ENCODE measurements at places on chromosomes 6 and 20.

DNA sequence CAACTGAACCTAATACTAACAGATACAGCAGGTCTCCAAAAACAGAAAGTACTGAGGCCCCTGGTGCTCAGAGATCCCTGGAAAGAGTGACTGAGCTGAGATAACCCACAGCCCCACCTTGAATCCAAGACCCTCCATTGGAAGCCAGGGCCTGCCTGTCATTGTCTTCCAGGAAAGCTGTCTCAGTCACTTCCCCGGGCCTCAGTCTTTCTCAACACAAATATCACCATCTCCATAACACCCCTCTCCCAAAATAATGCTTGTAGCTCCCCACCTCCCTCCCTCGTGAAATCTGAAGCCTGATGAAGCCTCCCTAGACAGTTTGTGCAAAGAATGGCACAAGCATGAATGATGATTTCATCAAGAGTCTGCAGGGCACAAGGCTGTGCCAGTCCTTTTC lies 138.2 kb upstream of the LRFN2 start:
- H3K27me3 ChIP-seq: no peaks in the 10 kb centered on the region
- H3K36me3 ChIP-seq: no peaks in the 10 kb centered on the region
- no peaks in the 10 kb centered on the region for H3K4me1 ChIP-seq

- no peaks in the 10 kb centered on the region for H3K4me1 ChIP-seq
- no peaks in the 10 kb centered on the region for H3K36me3 ChIP-seq
- H3K4me3 ChIP-seq: no peak overlapping the region
Observed at GRCh38 chr6:49918787-49919186, 45.2 kb downstream of the DEFB114 start.

DNA sequence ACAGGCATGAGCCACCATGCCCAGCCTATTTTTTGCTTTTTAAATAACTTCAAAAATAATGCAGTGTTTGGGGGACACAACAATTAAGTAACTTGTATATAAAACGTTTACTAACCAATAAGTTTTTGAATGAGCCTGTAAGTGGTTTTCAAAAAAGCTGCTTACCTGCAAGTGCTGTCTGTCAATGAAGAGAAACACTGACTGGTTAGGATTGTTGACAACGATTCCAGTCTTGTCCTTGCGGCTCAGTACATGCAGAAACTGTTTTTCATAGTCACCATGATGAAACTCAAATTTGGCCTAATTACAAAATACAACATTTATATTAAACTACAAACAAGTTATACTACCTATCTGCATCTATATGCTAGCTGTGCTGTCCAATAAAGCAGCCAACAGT lies 10.3 kb downstream of the C6orf62 start:
- H3K4me1 ChIP-seq: peaks cover 26% of the 10 kb centered on the region
- no peak overlapping the region for H3K27ac ChIP-seq
- H3K36me3 ChIP-seq: no peaks in the 10 kb centered on the region
- H3K27me3 ChIP-seq: no peaks in the 10 kb centered on the region
- DNase-seq: no peak

DNA sequence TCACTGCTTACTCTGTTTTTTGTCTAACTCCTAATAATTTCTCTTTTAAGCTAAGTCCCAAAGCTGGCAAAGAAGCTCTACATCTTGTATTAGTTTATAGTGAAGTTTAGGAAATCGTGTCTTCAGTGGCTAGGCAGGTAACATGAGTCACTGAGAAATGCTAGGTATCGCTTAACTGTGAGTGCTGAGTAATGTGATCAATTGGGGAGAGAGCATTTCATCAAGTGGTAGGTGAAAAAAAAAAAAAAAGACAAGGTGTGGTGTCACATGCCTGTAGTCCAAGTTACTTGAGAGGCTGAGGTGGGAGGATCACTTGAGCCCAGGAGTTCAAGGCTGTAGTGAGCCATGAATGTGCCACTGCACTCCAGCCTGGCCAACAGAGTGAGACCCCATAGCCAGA lies 125.3 kb downstream of the FAM83B start:
- no peak overlapping the region for H3K27ac ChIP-seq
- DNase-seq: no peak
- no peak overlapping the region for H3K4me3 ChIP-seq
- no peaks in the 10 kb centered on the region for H3K36me3 ChIP-seq
- H3K27me3 ChIP-seq: no peaks in the 10 kb centered on the region

All from adrenal gland (tissue), 19 donors.